ENCODE measurements at places on chromosomes 12 and 14.

DNA sequence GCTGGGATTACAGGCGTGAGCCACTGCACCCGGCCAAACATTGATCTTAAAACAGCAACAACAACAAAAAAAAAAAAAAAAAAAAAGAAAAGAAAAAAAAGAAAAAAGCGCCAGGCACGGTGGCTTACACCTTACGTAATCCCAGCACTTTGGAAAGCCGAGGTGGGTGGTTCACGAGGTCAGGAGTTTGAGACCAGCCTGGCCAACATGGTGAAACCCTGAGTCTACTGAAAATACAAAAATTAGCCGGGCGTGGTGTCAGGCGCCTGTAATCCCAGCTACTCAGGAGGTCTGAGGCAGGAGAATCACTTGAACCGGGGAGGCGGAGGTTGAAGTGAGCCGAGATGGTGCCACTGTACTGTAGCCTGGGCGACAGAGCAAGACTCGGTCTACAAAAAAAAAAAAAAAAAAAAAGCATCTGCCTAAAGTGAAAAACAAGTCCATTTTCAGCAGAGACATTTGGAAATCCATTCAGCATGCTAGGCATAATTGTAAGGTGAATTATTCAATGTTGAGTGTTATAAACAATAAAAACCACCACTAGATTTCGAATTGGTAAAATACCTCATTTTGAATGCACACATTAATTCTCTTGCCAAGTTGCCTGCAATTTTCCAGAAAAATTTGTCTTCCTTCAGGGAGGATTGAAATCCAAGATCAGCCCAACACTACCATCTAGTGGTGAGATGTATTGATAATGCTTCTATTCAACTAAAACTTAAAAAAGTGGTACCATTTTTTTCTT lies 8.0 kb upstream of the CERS5 start:
- DNase-seq, result peak; percentile 63

DNA sequence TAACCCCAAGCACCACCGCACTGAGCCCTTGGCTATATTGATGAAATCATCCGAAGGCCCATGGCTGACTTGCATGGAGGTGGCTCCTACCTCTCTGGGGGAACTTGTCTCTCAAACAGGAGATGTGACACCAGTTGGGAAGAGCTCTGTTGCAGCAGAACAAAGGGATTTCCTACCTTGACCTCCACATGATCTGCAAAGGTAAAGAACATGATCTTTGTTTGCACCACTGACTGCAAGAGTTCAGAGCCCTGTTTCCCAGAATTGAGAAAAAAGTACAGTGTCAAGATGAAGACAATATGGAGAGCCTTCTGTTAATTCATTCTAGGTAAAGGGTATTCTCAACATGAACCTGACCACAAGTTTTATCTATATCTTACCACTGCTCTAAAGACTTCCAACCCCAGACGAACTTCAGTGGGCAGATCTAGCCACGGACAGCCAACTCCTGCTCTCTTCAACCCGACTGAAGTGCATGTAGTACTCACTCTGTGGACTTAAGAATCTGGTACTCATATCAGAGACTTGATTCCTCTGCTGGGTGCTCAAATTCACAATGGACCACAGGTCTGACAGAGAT lies 32.1 kb downstream of the ZFYVE26 start:
- DNase-seq, result no peak

DNA sequence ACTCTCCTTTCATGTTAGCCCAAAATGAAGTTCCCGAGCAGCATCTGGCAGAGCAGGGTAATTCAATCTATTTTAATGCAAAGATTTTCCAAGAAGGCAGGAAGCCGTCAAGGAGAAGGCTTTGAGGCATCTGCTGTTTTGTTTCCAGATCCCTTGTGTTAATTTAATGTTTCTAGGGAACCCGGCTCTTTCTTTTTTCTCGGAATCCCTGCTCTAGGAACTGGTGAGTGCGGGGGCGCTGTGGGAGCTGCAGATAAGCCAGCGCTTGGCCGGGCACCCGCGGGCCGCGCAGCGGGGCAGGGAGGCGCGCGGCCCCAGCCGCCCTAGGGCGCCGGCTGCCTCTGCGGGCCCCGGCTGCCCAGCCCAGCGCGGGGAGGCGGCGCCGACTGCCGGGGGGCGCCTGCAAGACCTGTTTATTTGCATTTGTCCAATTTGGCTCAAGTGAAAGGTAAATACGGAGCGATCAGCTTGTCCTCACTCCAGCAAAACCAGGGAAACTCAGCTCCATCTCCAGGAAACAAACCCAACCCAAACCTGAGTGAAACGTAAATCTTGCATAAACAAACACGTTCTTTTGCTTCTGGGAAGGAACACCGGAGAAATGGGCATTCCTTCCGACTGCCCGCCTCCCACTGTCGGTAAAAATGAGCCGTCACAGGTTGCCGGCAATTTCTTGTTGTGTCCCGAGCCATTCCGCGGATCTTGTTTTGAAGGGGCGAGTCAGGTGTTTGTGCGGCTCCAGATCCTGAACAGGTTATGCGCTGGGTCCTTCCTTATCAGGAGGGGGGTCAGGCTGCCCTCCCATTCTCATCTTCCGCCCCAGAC lies 65.1 kb downstream of the CRADD start:
- DNase-seq, result no peak

- no peak for DNase-seq
Observed at GRCh38 chr14:75871181-75871880, 110.5 kb downstream of the TGFB3 start.

- peak; percentile 85 for DNase-seq
Observed at GRCh38 chr14:24079491-24080141, 8.3 kb downstream of the CPNE6 start.

DNA sequence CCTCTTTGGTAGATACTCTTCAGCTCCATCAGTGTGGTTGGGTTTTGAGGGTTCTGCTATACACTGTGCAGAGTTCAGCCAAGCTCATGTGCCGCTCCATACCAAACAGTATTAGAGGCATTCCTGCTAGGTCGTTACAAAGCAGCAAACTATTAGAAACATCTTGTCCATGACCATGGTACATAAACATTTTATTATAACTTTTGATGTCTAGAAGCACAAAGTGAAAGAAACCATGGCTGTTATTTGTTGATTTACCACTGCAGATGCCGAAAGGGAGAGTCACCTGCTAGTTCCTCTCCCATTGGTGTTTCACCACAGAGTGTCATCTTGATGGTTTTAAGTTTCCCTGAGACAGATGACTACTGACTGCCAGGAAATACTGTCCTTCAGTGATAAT lies 242.0 kb downstream of the ADAMTS20 start:
- no peak for DNase-seq

DNA sequence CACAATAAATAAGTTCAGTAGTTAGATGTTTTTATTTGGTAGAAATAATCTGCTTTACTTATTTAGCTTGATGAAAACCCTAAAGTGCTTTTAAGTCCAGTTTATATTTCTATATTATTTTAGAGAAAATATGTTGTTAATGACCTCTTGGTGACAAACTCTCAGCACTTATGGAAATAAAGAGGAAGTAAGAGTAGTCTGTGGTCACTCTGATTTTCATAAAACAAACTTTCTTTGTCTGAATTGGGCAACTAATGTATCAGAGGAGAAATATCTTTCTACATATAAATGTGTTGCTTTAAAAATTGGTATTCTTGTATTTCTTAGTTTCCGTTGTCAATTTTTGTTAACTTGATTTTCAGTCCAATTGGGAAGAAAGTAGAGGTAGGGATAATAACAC lies 878.9 kb upstream of the SEL1L start:
- DNase-seq, result no peak

GRCh38 chr14:73047808-73048207 lies 10.5 kb upstream of the RBM25 start:
- DNase-seq, result no peak

DNA sequence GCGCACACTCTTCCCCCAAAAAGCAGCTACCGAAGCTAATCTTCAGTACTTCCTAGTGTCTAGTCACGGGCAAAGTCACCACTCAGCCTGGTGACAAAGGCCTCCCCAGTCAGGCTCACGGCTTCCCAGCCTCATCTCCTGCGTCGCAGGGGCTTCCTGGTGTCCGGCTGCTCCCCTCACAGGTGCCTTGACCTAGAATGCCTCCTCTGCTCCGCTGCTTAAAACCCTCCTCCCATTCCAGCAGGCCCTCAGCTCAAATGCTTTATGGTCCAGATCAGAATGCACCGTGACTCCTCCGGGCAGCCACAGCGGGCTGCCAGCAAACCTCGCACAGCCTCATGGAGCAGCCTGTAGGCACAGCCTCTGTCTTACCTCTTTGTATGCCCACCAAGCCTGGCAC lies 53.1 kb downstream of the PRIMA1 start:
- no peak for DNase-seq

DNA sequence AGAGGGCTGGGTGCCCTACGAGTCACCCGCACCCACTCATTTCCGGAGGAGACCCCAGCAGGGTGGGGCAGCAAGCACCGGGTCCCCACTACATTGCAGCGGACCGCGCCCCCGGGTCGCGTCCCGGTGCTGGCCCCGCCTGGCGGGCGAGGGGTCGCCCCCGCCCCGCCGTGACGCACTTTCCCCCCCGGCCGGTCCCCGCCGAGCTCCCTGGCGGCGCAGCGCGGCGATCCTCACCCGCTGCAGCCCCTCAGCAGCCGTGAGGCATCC lies 106.1 kb downstream of the PRICKLE1 start:
- DNase-seq, result no peak

- no peak for DNase-seq
Observed at GRCh38 chr12:124744659-124745464, 118.8 kb downstream of the SCARB1 start.

DNA sequence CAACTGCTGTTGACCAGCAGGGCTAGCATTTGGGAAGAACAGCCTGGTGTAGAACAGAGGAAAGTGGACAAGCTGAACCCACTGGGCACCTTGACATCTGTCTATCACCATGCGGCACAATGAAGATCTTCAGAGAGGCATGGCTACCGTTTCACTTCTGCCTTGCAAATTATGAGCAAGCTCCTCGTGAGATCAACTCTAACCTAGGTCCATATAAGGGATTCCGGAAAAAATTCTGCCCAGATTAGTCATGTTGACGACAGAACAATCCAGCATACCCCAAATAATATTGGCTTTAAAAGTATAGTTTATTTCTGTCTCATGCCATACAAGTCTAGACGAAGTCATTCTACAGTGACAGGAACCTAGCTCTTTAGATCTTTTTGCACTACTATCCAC lies 91.6 kb upstream of the ATF7IP start:
- DNase-seq, result no peak

- DNase-seq, result no peak
Observed at GRCh38 chr14:30527196-30527595, 31.8 kb upstream of the G2E3 start.

DNA sequence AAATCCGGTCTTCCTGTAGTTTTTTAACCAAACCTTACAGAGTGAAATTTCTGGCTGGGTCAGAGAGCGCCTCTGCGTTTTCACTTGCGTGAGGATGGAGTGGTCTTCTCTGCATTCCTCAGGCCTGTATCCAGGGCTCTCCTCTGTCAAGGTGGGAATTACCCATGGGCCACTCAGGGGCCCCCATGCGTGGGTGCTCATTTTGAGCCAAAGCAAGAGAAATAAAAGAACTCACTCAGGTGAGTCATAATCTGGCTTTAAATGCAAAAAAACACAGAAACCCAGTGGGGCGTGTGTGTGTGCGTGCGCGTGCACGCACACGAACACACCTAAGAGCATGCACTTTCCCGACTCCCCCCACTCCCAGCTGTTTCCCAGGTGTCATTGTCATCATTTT lies 104.0 kb upstream of the PWP1 start:
- no peak for DNase-seq

DNA sequence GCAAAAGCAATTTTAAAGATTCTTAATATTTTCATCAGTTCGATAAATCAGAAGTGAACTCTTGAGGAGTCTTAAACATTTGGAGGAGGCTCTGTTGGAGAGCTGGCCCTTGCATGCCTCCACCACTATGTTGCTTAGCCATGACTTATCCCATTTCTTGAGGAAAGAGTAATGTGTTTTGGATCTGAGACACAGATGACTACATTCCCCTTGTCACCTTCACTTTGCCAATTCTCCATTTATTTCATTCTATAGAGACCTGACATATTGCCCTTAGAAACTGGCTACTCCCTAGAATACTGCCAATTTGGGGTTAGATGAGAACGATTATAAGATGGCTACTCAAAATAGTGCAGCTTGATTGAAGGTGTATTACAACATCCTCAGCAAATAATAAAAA lies 157.4 kb upstream of the TMEM260 start:
- DNase-seq, result no peak

- no peak for DNase-seq
Observed at GRCh38 chr14:44589180-44589579, 82.1 kb upstream of the FSCB start.

DNA sequence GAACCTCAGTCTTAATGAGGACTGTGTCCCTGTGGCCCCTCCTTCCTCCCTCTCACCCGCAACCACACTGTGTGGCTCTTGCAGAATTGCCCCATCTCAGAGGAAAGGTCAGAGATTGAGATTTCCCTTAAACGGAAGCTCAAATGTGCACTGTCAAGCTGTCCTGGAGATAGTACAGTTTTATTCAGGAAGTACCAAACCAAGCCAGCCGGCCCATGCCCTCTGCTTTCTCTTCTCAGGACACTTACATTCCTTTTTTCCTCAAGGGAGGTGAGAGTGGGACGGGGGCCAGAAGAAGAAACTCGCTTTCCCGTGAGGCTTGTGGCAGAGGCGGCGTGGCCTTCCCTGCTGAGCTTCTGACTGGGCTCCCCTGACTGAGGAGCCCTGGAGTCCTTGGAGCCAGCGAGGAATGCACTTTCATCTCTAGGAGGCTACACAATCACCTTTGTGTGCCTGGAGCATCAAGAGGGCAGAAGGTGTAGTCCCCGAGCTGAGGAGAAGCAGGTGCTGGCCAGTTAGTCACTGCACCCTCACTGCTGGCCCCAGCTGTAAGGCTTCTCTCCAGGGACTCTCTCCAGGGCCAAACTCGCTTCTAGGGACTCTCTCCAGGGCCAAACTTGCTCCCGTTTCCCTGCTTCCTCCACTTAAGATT lies 24.1 kb upstream of the ATP2A2 start:
- DNase-seq, result no peak

GRCh38 chr12:55938826-55939501 lies 8.0 kb downstream of the DGKA start:
- DNase-seq, result no peak

GRCh38 chr14:96497087-96497486 lies 5.1 kb upstream of the PAPOLA start:
- no peak for DNase-seq

GRCh38 chr12:49654715-49655114 lies 31.4 kb downstream of the PRPF40B start:
- no peak for DNase-seq

GRCh38 chr12:38328306-38328895 lies 11.8 kb downstream of the ALG10B start:
- DNase-seq, result no peak

DNA sequence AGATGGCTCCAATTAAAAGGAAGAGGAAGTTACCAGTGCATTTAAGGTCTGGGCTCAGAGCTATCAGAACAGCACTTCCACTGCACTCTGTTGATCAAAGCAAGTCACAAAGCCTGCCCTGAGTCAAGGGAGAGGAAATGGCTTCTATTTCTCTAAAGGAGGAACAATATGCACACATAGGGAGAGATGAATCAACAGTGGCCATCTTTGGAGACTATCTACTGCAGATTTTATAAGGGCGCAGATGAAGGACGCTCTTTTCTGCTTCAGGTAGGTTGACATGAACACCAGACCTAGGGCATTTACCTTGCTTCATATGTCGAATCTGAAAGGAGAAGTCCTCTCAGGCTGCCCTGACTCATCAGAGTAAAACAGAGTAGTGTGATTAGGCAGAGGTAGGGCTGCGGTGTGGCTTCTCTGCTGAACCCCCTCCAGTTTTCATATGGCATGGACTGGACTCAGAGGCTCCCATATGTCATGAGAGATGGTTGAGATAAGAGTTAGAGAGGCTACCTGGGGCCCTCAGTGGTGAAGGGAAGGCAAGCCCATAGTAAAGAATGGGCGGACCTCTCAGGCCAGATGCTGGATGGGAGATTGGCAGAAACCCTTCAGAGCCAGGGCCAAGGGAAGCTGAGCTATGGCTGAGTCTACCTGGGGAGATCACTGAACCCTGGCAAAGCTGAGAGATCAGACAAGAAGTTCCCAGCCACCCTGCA lies 84.4 kb downstream of the ARF6 start:
- DNase-seq, result no peak
